ENCODE measurements at places on chromosomes 13 and 19.

GRCh38 chr19:8340341-8341096 is 2.5 kb downstream of the KANK3 start:
- DNase-seq: no peak

DNA sequence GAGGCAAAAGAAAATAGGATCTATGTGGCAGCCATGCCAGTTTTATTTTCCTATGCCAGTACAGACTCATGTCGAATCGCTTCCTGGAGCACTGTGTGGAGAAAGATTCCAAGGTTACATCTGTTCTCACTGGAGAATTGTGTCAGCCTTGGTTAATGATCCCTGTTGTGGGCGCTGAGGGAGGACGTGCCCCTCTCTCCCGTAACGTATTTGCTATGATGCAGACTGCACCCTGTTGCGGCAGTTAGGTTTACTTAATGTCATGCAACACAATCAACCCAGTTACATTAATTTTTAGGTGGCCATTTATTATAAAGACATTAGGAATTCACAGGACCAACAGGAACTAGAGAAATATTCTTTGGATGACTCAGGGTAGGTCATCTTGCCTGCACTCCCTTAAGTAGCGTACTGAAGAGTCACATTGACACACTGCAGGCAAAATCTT is 892.9 kb downstream of the EFNB2 start:
- no peak for DNase-seq

GRCh38 chr19:34960940-34961679 is 2.9 kb downstream of the ZNF792 start:
- no peak for DNase-seq

DNA sequence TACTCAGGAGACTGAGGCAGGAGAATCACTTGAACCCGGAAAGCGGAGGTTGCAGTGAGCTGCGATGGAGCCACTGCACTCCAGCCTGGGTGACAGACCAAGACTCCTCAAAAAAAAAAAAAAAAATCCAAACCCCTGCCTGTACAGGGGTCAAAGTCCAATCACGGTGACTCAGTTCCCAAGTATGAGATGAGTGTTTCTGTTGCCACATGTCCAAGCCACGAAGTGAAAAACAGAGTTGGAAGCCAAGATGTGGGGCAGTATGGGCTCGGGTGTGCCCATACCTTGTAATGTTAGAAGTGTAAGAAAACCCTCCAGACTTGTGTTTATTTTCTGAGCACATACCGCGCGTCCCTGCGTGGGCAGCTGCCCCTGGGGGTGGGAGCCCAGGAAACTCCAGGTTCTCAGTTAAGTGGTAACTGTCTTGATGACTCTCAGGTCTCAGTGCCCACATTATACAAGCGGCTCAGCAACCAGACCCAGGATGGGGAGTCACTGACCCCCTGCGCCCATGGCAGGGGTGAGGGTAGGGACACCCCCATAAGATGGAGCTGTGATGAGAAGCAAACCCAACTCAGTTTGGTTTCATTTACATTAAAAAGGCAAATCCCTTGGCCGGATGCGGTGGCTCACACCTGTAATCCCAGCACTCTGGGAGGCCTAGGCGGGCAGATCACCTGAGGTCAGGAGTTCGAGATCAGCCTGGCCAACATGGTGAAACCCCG is 1.2 kb upstream of the GPX4 start:
- no peak for DNase-seq

GRCh38 chr19:10061717-10062310 is 24.3 kb upstream of the SHFL start:
- no peak for DNase-seq

DNA sequence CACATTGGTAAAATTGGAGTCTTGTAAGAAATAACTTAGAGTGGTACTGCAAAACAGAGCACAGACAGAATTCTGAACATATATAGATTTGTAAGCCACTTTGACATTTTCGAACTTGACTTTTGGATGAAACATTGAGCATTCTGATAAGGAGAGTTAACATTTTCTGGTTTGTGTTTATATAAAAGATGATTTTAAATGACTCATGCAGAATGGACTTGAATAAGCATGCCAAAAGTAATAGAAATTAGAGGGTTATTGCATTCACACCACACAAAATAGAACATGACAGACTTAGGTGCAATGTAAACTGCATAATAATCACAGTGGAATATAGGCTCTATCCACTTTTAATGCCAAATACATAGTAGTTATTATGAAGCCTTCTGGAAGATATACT is 507.0 kb downstream of the DACH1 start:
- no peak for DNase-seq

DNA sequence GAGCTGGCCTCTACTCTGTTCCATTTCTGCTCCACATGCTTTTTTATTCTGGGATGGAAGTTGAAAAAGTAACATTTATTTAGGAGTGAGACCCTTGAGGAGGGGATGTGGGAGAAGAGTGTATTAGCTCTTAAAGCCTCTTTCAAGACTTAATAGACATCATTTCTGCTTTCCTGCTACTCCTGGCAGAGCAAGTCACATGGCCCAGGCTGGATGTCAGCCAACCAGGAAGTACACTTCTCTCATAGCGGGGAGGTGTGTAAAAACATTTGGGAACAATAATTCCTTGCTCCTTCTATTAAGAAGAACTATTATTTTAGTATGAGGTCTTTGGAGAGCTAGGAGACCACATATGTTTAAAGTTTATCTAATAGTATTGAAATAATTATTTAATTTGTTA is 40.6 kb upstream of the FAM216B start:
- DNase-seq: peak; percentile 12

DNA sequence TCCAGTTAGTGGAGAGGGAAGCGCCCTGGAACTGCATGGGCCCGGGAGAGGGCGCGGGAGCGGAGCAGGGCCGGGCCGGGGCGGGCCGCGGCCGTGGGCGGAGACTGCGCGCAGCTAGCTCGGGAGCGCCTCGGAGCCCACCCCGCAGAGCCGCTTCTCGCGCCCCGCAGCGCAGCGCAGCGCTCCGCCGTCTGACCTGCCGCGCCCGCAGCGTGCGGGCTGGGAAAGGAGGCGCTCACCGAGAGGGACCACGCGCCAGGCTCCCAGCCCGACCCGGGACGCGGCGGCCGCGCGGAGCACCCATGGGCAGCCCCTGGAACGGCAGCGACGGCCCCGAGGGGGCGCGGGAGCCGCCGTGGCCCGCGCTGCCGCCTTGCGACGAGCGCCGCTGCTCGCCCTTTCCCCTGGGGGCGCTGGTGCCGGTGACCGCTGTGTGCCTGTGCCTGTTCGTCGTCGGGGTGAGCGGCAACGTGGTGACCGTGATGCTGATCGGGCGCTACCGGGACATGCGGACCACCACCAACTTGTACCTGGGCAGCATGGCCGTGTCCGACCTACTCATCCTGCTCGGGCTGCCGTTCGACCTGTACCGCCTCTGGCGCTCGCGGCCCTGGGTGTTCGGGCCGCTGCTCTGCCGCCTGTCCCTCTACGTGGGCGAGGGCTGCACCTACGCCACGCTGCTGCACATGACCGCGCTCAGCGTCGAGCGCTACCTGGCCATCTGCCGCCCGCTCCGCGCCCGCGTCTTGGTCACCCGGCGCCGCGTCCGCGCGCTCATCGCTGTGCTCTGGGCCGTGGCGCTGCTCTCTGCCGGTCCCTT is at the start of gene MLNR:
Gene MLNR (plus strand): TSS at position 303 of the 820 bp plus-strand sequence. CDS start 0 bp downstream, at position 303.
- DNase-seq: no peak

DNA sequence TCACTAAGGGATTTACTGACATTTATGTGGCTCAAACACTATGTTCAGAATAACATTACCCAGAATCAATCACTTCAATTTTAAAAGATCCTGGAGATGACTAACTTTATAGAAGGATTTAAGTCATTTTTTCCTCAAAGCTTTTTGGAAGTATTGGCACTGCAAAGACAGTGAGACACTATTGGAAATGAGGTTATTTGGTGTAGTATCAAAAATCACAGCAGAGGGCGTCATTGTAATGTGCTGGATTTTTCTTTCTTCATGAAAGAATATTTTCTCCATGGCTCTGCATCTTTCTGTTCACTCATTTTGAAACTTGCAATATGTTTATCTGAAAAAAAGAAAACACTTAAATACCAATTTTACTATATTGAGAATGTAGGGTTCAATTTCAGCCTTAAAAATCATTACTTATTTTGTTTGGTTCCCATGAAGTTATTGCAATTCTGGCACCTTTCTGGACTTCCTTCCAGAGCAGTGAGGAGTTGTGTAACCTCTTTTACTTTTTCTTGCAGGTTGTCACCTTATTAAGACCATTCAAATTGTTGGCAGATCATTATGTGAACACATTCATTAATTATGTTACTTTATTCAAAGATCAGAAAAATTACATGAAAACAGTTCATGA is 3.7 kb upstream of the CSNK1A1L start:
- DNase-seq: no peak

DNA sequence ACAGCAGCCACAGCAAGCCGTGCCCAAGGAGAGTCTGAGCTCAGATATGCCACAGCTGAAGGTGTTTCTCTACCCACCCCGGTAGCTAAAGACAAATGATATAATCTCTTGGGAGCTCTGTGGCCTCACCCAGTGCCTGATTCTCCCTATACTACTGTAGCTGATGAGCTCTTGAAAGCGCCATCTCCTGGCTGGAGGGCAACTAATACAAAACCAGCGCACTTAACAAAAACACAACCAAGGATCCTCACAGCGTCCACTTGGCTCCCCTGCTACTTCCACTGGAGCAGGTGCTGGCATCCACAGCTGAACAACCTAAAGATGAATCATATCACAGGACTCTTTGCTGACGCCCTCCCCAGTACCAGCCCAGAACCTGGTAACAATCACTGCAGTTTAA is 1212.0 kb downstream of the PCDH17 start:
- DNase-seq: no peak

DNA sequence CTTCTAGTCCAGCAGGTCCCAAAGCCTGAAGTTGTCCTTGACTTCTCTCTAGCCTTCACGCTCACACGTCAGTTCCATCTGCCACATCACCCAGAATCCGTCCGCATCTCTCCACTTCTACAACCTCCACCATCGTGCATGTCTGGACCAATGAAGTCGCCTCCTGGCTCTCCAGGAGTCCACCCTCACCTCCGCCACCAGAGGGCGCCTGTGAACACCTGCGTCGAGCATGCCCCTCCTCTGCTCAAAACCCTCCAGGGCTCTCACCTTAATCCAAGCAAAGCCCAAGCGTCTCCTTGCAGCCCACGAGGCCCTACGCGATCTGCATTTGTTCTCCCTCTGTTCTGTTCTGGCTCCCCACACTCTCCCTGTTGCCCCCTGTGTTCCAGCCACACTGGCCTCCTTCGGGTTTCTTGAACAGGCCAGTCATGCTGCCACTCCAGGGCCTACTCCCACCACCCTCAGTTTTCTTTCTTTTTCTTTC is 3.7 kb downstream of the USHBP1 start:
- DNase-seq: peak; percentile 22

- no peak for DNase-seq
Observed at GRCh38 chr19:41542622-41543021, 33.3 kb upstream of the CEACAM21 start.

- DNase-seq: no peak
Observed at GRCh38 chr19:52724701-52725514, 9.9 kb downstream of the ZNF611 start.

DNA sequence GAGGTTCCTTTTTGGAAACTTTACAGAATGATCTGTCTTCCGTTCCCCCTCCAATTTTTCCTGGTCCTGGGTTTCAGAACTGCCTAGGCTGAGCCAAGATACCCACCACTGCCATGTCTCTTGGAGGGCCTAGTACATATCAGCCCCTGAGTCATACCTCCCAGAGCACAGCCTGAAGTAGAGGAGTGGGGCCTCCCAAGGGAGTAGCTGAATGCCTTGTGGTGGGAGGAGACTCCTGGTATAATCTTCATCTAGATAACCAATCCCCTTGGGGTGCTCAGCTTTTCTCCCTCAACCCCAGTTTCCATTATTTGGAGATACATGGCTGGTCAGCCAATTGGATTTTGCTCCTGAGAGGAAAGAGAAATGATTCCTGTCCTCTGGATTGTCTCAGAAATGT is 30.3 kb downstream of the ZNF763 start:
- no peak for DNase-seq

- no peak for DNase-seq
Observed at GRCh38 chr19:16385296-16385695, 60.7 kb downstream of the KLF2 start.

GRCh38 chr19:1864480-1865171 is 1.2 kb upstream of the KLF16 start:
- peak; percentile 15 for DNase-seq

GRCh38 chr19:13195678-13196077 is 45.5 kb downstream of the IER2 start:
- no peak for DNase-seq

GRCh38 chr13:28313579-28313978 is 175.2 kb downstream of the PAN3 start:
- DNase-seq: no peak

GRCh38 chr19:12733369-12734214 is 892 bp downstream of the TRIR start:
- DNase-seq: no peak
